ENCODE measurements at places on chromosomes 16 and 17.

DNA sequence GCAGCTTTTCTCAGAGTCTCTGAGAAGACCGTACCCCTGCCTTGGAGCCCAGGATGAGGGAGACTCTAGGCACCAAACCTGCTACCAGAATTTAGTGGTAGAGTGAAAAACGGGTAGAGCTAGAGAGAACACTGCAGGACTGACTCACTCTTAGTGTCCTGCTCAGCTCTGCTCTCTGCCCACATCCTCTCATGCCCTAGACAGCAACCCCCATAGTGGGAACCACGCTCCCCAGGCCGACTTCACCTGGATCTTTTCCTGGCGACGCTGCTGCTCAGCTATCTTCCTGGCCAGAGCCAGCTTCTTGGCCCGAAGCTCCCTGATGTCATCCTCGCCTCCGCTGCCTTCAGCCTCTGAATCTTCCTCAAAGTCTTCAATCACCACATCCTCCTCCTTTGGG is 26.7 kb downstream of the HIC1 start:
- no peak for DNase-seq

GRCh38 chr16:12011565-12011964 is 35.0 kb downstream of the SNX29 start:
- no peak for DNase-seq

- no peak for DNase-seq
Observed at GRCh38 chr17:31200287-31200686, 96.8 kb downstream of the OMG start.

- DNase-seq = no peak
Observed at GRCh38 chr16:66676599-66676998, 19.9 kb downstream of the CMTM4 start.

GRCh38 chr16:63530208-63530607 is 1494.0 kb upstream of the CDH8 start:
- DNase-seq = no peak

DNA sequence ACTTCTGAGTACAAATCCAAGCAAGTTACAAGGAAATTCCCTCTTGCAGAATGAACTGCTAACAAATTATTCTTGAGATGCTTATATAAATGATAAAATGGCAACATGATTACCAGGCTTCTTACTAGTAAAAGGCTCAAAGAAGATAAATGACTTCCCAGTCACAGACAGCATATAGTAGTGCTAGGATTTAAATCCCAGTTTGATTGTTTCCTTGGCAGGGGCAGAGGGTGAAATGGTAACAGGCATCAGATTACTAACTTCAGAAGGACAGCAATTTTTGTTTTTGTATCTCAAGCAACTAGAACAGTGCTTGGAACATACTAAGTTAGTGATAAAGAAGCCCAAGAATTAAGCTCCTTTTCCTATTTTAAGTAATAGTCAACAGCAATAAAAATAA is 102.8 kb downstream of the SSH2 start:
- DNase-seq = no peak

- DNase-seq = no peak
Observed at GRCh38 chr16:22355487-22355908, 18.9 kb downstream of the CDR2 start.

DNA sequence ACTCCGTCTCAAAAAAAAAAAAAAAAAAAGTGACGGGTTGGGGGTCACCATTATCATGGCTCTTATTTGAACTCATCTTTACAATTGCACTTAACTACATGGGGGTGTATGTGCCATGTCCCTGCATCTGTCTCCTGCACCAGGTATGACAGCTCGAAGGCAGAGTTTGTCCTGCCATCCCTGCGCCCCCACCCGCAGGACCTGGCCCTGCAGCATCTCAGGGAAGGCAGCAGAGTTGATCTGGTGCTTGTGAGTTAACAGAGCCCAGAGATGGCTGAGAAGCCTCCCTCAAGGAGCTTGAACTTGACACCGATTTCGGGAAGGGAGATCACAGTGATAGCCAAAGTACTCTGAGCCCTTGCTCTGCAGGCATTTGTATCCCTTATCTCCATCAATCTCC is 44.8 kb downstream of the C16orf82 start:
- no peak for DNase-seq

DNA sequence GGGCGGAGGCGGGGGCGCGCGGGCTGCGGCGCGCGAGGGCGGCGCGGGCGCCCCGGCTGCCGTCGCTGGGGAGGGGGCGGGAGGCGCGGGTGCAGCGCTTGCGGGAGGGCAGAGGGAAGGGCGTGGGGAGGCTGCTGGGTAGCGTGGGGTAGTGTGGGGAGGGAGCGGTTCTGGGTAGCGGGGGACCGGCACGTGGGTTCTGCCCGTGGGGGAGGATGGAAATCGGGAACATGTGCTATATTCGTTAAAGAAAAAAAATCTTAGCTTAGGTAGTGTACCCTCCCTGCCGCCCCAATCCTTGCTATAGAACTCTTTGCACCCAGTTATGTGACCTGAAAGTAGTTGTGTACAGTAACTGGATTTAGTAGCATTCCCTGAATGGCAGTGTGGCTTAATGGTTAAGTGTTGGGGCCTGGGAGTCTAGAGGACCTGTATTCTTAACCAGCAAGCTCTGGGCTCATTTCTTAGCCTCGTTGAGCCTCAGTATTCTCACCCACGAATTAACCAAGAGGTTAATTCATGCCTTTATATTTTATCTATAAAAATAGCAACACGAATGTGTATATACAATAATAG is 646 bp downstream of the RABEP1 start:
- DNase-seq = no peak

DNA sequence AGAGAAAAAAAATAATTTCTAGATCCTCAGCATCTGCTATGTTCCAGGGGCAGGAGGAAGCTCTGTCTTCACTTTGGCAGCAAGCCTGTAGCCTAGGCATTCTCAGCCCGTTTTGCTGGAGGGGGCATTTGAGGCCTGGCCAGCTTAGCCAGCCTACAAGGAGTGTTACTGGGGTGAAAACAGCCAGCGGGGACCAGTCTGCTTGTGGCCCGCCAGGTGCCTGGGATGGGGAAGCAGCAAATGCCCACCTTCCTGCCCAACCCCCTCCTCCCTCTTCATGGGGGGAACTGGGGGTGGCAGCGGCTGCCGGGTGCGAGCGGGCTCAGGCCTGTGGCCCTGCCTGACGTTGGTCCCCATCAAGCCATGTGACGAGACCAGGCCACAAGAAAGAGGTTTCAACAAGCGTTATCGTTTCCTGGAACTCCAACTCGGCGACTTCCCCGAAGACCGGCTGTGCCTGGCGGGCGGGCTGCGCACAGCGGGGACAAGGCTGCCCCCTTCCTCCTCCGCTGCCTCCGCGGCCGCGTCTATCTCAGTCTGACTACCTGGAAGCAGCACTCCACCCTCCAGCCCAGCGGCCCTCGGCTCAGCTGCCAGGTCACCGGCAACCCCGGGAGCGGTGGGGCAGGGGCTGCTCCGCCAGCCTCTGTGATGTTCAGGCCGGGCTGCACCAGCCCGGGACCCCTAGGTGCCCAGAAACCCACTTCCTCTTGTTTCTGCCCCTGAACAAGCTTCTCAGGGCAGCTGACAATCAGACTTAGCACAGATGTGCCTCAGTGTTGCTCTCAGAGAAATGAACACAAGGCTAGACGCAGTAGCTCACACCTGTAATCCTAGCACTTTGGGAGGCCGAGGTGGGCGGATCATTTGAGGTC is 22.9 kb downstream of the SOCS1 start:
- DNase-seq = no peak

DNA sequence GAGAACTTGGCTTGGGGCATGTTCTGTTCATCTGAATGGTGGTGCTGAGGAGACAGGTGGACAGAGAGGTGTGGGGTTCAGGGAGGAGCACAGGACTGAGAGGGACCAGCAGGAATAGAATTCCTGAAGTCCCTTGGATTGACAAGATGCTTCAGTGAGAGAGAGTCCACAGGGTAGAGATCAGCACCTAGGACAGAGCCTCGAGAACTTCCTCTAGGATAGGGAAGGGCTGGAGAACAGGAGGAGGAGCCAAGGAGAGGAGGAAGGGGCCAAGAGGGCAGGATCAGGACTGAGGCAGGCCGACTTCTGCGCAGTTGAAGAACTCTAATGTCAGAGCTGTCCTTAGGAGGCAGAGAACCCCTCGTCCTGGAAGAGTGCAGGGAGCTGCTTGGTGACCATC is 138.4 kb downstream of the PRKCB start:
- DNase-seq = no peak

DNA sequence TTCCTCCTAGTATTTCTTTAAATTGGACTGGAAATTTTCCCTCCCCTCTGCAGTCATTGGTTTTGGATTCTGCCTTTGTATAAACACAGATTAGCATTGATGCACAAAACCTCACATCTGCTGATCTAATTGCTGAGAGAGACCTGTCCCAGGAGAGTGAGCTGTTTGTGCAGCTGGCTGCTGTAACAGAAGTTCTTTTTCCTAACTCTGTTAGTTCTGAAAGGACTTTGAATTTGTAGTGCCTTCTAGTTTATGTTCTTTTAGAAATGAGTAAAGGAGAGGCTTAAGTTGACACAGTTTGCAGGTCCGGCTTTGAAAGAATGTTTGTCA is 45.2 kb upstream of the KPNB1 start:
- DNase-seq = peak; percentile 40

- no peak for DNase-seq
Observed at GRCh38 chr16:21101631-21102420, 48.8 kb downstream of the DNAH3 start.

DNA sequence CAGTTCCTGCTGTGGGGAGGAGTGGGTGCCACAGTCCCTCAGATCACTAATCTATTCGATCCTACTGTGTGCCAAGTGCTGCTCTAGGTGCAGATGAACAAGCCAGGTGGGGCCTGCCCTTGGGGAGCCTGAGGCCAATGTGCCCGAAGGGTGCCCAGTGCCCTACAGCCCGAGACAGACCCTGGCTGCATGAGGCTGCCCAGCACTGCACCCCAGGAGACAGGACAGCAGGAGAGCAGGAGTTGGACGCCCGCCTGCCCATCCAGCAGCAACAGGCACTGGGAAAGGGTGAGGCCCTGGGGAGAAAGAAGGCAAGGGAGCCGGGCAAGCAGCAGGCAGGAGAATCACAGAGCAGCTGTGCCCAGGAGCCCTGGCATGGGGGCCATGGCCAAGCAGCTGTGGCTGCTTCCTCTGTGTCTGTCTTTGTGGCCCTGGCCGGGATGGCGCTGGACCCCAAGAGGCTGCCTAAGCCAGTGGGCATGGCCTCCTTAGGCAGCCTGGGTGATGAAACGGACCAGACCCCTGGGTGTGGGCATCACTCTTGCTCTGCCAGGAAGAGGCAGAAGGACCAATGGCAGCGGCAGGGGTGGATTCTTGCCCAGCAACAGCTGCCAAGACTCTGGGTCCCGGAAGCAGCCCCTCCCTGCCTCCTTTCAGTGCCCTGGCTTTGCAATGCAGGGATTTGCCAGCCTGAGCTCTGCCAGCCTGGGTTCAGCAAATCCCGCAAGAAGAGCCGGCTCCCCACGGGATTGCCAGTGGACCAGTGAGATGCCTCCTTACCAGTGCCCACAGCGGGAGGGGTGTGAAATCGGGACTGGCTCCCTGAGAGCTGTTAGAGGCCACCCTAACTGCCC is 179.6 kb upstream of the TNRC6C start:
- no peak for DNase-seq

- DNase-seq = no peak
Observed at GRCh38 chr17:12826431-12826830, 37.1 kb downstream of the ARHGAP44 start.

GRCh38 chr17:29292071-29292991 is 1.6 kb downstream of the NUFIP2 start:
- no peak for DNase-seq

- DNase-seq = no peak
Observed at GRCh38 chr17:76982408-76983074, 114.3 kb downstream of the MGAT5B start.

DNA sequence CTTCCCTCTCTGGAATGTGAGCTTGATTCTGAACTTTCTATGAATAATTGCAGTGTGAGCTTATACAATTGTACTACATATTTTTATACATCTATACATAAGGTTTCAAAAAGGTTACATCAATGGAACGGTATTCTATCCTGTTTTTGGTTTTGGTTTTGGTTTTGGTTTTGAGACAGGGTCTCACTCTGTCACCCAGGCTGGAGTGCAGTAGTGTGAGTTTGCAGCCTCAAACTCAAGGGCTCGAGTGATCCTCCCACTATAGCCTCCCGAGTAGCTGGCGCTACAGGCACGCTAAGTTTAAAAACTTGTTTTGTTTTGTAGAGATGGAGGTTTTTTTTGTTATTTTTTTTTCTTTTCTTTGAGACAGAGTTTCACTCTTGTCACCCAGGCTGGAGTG is 1.1 kb downstream of the CTRB1 start:
- DNase-seq = no peak

DNA sequence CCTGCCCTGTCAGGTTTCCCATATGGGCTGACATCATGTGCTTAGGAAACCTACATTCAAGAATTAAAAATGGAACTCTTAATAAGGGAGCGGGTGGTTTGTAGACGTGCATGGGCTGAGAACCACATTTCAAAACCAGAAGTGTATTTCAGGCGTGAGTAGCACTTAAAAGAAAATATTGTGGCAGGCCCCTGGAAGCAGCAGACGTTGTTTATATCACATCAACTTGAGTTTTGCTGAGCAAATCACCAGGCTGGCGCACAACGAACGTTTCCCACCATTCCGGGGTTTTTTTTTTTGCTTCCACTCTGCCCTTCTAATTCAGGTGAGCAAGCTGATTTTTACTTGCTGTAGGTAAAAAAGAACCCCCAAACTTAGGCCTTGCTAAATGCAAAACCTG is 220.2 kb downstream of the MRTFB start:
- DNase-seq = no peak

GRCh38 chr16:50338371-50339231 is 30.2 kb downstream of the BRD7 start:
- DNase-seq = no peak

- DNase-seq = no peak
Observed at GRCh38 chr17:79497777-79498348, 113.0 kb downstream of the RBFOX3 start.

DNA sequence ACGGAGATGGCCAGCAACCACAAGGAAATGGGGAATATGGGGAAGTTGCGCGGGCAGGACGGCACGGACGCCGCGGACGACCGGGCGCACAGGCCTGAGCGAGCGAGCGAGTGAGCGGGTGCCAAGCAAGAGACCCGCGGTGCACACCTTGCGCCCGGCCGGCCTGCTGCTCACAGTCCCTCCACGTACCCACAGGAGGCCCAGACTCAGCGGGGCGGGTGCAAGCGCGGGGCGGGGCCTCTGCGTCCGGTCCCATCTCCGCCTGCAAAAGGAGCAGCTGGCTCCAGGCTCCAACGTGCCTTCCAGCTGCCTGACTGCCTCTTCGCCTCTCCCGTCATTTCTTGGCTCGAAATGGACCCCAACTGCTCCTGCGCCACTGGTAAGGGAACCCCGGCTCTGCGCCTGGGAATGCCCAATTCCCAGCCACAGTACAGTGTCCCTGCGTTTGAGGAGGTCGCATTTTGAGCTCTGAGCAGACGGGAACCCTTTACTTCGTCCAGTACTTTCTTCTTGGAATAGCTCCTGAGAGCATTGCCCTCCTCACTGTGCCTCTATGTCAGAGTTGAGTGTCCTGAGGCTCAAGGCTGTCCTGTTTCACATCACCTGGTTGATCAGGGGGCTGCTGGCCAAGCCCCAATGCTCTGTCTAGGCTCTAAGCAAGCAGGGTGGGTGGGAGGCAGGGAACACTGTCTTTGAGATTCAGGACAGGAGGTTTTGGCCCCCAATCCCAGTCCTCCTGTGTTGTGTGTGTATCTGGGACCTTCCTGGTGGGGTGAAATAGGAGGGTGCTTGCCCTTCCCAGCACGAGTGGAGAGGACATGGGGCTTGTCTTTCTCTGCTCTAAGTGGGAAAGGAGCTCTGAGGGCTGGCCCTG is 8.1 kb upstream of the MT1E start:
- DNase-seq = no peak

- no peak for DNase-seq
Observed at GRCh38 chr17:80291691-80292487, 31.2 kb downstream of the RNF213 start.

- no peak for DNase-seq
Observed at GRCh38 chr17:9259419-9259818, 238.1 kb downstream of the NTN1 start.
